ENCODE measurements at places on chromosomes 11 and 22.

DNA sequence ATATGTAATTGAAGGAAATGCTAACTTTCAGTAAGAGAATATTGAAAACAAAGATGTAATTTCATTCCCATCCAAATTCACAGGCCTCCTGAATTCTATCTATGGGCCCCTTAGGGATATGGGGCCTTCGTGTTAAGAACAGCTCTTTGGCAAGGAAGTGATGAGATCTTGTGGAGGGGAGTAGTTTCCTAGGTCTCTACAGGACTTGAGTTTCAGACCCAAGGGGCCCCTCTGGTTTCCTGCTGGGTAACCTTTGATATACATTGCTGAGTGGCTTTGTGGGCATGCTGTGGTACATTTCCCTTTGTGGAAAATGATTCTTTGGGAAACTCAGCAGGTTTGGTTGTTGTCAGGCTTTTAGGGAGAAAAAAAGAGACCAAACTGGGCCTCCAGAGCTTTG lies 6.2 kb downstream of the STIM1 start:
- DNase-seq, result no peak

DNA sequence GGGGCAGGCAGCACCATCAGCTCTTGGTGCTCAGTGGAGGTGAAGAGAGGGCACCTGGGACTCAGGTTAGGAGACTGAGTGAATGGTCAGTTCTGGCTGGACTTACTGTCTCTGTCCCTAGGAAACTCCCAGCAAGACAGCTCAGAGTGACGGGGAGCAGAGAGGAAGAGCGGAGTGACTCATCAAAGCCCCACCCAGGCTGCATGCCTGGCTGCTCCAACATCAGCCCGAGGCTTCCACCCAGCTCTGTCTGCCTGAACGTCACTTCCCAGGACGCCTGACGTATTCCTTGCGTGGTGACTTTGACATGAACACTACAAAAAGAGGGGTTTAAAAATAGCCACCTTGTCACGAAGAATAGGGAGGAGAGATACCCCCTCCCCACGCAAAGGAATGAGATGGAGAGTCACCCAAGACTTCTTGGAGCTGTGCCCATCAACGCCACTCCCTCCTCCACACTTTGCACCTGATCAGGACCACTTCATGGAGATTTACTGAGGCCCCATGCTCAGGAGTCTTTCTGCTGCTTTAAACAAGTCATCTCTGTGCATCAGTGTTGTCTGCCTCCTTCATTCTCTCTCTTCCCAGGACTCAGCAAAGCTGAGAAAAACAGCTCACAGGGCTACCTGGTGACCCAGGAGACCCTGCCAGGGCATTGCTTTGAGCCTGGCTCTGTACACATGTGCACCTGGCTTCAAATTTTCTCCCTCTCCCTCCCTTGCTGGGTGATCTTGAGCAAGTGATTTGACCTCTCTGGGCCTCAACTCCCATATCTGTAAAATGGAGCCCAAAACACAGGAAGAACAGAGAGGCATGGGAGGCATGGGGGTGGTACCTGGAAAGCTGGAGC lies 83.1 kb downstream of the MN1 start:
- DNase-seq, result no peak

DNA sequence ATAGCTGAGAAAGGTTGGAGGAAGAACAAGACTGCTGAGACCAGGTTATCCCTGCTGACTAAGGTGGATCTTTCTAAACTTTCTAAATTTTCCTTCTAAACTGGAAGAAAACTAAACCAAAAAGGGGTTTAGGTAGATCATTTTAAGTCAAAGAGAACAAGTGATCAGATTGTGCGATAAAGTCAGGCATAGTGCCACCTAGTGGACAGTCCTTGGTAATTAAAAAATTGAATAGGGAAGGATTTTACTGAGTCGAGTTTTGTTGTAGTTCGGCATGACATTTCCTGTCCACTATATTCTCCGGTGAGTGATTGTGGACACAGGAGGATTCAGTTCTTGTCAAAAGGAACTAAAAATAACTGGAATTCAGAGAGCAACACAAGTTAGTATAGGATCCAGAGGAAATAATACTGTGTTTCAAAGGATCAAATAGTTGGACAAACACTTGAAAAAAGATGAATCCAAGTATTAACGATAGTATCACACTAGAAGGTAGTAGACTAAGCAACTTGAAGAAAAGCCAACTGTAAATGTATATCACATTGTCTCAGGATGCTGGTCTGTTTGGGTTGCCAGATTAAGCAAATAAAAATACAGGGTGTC lies 1236.4 kb downstream of the FAM181B start:
- peak; percentile 2 for DNase-seq

GRCh38 chr11:100578831-100579311 lies 108.2 kb upstream of the ARHGAP42 start:
- DNase-seq, result no peak

- DNase-seq, result no peak
Measured at GRCh38 chr22:30088468-30088867, 8.2 kb downstream of the HORMAD2 start.

DNA sequence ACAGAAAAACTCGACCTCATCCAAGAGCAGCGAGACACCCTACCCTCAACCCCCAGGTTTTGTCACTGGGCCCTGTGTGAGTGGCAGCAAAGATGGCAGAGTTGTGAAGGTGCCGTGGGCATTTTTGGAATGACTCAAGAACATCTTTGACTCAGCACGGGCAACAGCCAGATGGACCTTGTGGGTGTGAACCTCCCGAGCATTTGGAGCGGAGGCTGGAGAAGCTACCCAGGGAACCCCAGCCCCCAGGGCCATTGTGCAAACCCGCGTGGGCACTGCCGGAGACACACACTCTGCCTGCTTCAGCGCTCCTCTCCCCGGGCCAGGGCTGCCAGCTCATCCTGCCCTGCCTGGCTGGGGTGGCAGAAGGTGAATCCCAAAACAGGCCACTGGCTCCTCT lies 66.1 kb downstream of the PANX1 start:
- DNase-seq, result no peak

DNA sequence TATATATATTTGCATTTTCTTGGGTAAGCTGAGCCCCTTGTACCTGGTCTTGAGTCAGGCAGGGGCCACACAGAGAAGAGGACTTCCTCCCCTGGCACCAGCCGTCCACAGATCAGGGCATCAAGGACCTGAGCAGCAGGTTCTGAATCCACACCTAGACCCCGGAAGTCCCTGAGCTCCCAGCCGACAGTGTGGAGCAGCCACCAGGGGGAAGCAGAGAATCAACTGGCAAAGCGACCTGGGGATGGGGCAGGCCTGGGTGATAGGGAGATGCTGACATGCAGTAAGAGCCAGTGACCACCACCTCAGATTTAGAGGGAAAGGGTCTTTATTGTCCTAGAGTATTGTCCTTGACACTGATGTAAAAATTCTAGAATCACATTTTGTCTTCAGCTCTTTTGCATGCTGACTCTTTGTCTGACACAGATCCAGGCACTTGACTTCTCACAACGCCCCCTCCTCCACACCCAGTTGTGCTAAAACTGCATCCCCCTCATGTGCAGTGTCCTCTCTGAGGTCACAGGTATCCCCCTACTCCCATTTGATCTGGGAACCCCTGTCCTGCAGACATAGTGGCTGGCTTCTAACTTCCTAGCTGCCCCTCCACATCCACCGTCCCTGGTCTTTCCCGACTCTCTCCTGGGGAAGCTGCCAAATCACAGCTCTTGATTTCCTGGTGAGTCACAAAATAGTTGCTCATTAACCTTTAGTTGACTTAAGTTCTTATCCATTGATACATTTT lies 109.3 kb downstream of the GGTLC2 start:
- DNase-seq, result peak; percentile 76

- DNase-seq, result no peak
Measured at GRCh38 chr11:66333896-66334604, 2.2 kb downstream of the RIN1 start.

- no peak for DNase-seq
Measured at GRCh38 chr22:43971112-43971511, 15.9 kb downstream of the SAMM50 start.

DNA sequence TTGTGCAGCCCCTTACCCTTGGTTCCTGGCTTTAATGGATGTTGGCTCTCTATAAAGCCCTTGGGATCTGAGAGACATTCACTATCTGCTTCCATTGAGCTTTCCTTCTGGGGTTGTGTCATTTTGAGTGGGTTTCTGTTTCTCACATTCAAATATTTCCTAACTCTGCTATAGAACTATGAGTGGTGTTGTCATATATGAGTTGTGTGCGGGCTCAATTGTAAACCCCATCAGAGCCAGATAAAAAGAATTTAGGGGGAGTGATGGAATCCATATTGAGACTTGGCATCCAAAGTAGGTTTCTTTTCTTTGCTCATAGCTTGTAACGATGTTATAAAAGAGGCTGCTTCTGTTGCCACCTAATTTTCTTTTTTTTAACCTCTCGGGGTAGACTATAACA lies 41.8 kb upstream of the SPON1 start:
- DNase-seq, result no peak

DNA sequence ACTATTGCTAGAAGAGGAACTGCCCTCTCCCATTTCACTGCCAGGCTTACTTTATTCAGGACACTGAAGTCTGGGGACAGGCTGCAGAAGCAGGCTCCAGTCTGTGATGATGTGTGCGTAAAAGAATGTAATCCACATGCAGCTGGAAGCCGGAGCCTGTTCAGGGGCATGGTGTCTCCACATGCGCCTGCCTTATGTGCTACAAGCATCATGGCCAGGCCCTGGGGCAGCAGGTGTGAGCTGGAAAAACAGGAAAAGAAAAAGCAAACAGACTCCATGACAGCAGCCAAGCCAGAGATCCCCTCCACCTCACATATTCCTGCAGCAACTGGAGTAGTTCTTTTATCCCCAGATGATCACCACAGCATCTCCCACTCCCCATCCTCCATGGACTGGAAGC lies 33.4 kb downstream of the ARFGAP2 start:
- DNase-seq, result no peak

DNA sequence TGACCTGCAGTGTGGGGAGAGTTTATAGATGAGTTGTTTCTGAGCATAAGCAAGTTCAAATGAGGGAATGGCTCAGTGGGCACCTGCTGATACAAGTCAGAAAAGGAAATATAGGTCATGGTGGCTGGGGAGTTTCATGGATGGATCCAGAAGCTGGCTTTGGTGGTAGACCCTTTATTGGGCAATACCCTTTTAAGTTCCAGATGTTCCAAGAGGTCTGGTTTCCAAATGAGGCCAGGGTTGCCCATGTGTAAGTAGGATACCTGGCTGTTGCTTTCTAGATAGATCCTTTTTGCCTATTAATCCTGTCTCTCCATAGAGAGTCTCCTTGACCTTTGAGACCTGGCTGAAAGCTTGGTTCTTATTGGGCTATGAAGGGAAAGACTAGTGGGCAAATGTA lies 2.2 kb downstream of the STIM1 start:
- DNase-seq, result no peak

DNA sequence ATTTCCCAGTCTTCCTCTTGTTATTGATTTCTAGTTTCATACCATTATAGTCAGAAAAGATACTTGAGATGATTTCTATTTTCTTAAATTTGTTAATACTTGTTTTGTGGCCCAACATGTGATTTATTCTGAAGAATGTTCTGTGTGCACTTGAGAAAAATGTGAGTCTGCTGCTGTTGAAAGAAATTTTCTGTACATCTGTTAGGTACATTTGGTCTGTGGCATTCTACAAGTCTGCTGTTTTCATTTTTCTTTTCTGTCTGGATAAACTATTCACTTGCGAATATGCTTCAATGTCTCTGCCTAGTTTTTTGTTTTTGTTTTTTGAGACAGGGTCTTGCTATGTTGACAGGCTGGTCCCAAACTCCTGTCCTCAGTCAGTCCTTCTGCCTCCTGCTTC lies 26.4 kb upstream of the LUZP2 start:
- no peak for DNase-seq

GRCh38 chr22:42428760-42429159 lies 3.4 kb downstream of the NFAM1 start:
- DNase-seq, result no peak

- DNase-seq, result no peak
Measured at GRCh38 chr22:22392131-22392530, 116.4 kb downstream of the ZNF280B start.

DNA sequence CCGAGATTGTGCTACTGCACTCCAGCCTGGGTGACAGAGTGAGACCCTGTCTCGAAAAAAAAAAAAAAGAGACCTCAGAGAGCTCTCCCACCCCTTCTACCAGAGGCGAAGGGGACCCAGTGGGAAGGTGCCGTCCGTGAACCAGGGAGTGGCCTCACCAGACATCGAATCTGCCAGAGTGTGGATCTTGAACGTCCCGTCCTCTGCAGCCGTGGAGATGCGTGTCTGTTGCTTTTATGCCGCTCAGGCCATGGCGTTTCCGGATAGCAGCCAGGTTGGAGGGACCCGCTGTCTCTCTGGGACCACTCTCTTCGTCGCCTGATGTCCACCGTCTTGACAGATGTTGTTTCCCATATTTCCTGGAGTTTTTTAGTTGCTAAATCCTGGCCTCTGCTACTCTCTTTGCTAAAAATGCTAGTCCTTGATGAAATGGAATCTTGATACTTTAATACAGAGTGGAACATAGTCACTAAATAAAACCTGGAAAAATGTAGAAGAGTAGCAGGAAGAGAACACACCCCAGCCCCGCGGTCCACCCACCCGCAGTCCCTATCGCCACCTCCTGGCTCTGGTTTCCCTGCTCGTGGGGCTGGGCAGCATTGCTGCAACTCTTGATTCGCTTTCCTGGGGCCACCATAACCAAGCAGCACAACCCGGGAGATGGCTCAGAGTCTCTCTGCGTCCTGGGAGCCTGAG lies 12.0 kb upstream of the MUC6 start:
- no peak for DNase-seq

DNA sequence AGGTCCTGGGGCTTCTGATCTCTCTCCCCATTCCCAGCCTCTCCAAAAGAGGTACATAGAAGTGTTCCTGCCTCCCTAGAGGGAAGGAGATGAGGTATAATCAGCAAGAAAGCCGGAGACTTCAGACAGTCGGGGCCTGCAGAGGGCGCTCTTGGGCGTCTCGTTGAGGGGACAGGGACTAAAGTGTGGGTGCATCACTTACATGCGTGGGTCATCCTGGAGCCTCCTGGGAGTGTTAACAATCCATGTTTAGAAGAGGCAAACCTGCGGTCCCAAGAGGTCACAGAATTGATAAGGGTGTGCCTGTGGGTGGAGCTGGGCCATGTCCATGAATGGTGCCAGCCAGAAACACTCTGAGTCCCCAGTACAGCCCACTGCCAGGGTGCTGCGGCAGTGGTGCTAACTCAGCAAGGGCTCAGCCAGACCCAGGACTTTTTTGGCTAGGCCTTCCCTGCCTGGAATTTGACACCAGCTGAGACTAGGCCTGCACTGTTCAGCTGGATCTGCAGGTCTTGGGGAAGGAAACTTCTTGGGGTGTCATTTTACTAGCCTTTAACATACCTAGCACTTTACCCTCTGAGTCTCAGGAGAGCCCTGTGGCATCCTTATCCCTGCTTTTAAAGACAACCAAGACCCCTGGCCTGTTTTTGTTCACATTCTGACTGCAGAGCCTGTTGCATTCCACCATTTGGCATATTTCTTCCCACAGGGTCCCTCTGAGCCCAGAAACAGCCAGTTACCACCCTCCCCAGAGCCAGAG lies 5.5 kb downstream of the YDJC start:
- peak; percentile 24 for DNase-seq

DNA sequence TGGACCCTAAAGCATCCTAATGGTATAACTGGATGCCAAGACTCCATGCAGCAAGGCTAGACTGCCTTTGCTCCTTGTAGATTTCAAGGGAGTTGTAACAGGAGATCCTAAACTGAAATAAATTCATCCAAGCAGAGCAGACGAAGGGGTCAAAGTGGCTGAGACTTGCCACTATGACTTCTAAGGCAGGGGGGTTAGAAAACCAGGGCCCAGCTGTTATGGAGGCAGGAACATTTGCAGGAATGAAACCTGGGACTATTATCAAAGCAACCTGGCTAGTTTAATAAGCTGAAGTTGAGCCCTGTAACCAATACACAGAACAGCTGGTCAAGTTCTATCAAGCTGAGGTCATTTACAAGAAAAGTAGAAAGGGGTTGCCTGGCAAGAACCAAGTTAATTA lies 122.2 kb upstream of the TRPC6 start:
- no peak for DNase-seq

- DNase-seq, result no peak
Measured at GRCh38 chr11:66970371-66970806, 4.7 kb upstream of the C11orf86 start.

Measured in activated T-cell treated with anti-CD3 and anti-CD28 coated beads for 24 hours (primary cell).